ENCODE measurements at places on chromosomes 13 and 19.
A peak's percentile ranks its signal among the peaks of the same experiment; 100 is the strongest.

GRCh38 chr13:111855786-111856185 is 211.2 kb upstream of the SOX1 start:
- no peak for DNase-seq

- peak; percentile 40 for DNase-seq
These were observed 14.0 kb downstream of the SCGB2B2 start for GRCh38 chr19:34662919-34663318.

DNA sequence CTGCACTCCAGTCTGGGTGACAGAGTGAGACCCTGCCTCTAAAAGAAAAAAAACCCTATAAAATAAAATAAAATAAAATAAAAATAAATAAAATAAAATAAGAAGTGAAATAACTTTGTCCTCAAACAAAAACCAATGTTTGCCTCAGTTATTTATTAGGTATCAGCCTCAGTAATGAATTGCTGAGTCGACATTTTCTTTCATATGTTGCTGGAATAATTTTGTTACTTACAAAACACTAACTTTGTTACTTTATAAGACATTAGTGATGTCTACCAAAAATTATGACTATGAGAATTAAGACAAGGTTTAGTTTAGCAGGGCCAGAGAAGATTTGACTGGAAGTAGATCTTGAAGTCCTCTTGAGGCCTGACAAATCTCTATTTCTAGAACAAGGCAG is 2074.5 kb upstream of the PCDH20 start:
- no peak for DNase-seq

DNA sequence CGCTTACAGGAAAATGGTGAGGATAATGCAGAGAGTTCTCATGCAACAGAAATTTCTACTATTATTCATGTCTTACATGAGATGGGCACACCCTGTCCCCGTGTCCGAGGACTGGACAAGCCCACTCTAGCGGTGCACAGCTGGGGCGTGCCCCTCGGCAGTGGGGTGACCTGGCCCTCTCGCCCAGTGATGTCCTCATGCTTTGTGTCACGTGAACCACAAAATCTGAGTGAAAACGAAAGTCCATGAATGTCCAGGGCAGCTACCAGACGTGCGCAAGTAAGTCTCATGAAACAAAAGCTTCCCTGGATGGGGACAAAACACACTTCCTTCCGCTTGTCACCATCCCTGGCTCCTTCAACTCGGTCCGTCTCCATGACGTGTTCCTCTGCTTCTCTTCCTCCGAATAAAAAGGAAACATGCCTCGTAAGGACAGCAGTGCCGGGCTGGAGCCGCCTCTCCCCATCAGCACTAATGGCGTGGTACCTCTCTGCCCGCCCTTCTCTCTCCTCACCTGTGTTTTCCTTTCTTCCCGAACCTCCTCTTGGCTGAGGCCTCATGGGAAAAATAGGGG is 45.6 kb downstream of the ANKRD10 start:
- no peak for DNase-seq

DNA sequence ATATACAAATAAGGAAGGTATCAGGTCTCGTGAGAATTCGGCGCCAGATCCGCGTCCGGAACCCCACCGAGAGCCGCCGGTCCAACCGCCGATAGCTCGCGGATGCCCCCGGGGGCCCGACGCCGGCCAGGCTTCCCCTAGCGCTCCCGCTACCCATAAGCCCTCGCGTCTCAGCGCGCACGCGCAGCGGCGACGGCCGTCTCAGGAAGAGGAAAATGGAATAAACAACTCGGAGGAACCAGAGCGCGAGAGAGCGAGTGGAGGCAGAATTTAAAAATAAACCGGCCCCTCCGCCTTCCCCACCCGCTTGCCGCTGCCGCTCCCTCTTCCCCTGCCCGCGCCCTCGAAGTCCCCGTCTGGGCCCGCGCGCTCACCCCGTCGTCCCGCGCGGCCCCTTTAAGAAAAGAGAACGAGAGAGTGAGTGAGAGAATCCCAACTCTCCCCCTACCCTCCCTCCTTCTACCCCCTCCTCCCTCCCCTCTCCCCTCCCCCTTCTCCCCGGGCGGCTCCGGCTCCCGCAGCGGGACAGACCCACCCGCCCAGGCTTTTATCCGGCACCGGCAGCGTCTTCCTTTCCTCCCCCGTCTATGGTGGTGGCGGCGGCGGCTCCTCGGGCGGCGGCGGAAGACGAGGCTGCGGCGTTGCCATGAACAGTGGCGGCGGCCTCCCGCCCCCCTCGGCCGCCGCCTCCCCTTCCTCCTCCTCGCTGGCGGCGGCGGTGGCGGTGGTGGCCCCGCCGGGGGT is at the start of gene PAN3:
Gene PAN3 (plus strand): TSS at position 534 of the 744 bp plus-strand sequence. CDS start 113 bp downstream, at position 647.
- DNase-seq, result peak; percentile 91

- DNase-seq, result peak; percentile 84
These were observed 1.4 kb upstream of the ZMYM5 start for GRCh38 chr13:19864746-19865309.

DNA sequence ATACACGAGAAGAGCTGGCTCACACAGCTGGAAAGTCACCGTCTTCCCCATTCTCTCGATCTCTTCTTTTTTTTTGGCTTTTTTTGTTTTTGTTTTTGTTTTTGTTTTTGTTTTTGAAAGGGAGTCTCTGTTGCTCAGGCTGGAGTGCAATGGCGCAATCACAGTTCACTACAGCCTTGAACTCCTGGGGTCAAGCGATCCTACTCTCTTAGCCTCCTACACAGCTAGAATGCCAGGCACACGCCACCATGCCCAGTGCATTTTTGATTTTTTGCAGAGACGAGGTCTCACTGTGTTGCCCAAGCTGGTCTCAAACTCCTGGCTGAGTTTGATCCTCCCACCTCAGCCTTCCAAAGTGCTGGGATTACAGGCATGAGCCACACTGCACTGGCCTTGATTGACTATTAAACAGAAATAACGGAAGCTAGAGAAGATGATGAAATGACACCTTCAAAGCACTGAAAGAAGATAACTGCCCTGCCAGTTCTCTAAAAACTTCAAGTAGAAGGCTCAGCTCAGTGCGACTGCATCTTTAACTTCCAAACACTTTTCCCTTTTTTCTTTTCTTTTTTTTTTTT is 4.0 kb downstream of the FXYD3 start:
- DNase-seq, result no peak

- DNase-seq, result no peak
These were observed 2.3 kb upstream of the EFNA2 start for GRCh38 chr19:1283207-1283916.

- DNase-seq, result no peak
These were observed 58.1 kb upstream of the TPM4 start for GRCh38 chr19:16018106-16018755.

- DNase-seq, result no peak
These were observed 22.1 kb downstream of the VASP start for GRCh38 chr19:45529420-45529785.

GRCh38 chr19:45407091-45407375 is 589 bp downstream of the POLR1G start:
- no peak for DNase-seq

DNA sequence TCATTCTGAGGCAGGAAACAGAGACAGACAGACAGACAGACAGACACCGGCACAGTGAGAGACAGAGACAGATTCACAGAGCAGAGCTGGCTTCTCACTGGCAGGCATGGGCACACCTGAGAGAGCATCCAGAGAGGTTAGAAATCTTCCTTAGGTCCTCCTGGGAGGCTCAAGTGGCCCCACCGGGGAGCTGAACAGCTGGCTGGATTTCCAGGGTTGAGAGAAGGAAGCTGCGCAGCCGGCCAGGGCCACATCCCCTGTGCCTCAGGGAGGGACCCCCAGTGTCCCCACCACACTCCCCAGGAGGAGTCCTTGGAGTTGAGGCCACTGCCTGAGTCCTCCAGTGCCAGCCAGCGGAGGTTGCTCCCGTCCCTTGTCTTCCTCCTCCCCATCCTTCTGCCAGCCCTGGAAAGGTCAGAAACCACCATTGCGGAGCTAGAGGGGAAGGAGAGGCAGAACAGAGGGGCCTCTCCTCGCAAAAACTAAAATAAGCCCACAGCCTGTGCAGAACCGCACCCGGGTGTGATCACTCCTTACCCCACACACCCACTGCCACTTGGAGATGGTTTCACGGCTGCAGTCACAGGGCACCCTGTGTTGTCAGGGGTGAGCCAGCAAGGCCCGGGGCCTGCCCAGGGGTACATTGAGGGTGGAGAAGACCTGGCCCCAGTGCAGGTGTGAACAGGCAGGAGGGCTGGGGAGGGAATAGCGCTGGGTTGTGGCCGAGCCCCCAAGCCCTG is 4.2 kb downstream of the FFAR3 start:
- no peak for DNase-seq

- DNase-seq, result no peak
These were observed 292.2 kb upstream of the SLC10A2 start for GRCh38 chr13:103358255-103358932.

- no peak for DNase-seq
These were observed 297.0 kb downstream of the RBM26 start for GRCh38 chr13:79108914-79109643.

GRCh38 chr19:38245826-38246498 is 10.2 kb downstream of the PPP1R14A start:
- no peak for DNase-seq

GRCh38 chr13:70816853-70817252 is 708.6 kb upstream of the KLHL1 start:
- no peak for DNase-seq

DNA sequence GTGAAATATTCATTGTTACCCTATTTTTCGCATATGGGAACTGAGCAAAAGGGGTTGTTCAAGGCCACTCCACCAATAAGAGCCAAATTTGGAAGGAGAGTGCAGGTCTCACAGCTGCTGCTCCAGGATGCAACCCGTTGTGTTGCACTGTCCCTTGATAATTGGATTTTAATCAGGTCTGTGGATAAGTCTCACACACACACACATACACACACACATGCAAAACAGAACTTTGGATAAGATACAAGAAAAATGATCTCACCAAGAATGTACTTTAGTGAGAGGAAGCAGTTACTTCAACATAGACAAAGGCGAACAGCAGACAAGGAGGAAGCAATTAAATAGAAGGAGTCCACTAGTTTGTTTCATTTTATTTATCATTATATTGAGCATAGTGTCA is 127.3 kb upstream of the EDNRB start:
- DNase-seq, result no peak

DNA sequence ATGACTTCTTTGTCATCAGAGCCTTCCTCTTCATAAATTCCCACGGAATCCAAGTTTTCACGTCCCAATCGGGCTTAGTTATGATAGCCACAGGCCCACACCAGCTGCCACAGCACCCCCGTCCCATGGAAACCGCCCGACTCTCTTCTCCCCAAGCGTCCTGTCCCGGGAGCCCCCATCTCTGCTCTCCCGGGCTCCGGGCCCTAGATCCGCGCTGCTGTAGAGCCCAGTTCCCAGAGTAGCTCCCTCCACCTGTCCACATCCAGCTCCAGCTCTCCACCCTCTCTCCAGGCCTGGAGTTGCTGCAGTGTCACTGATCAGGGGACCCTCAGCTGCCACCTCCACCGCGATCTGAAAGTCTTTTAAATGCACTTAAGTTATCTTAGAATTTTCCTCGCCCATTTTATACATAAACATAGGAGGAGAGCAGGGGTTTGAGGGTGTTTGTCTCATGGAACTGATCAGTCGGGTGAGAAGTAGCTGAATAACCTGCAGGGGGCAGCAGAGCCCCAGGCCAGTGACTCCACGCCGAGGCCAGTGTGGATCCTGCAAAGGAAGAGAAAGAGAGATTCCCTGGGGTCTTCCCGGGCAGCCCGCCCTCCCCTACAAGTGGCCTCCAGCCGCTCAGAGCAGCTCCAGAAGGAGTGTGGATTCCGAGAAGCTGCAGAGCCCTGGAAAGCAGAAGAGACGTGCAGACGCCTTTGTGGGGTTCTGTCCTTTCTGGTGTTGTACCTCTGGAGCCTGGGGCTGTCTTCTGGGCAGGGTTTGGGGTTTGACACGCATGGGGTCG is 1.1 kb upstream of the ZNF763 start:
- peak; percentile 59 for DNase-seq

DNA sequence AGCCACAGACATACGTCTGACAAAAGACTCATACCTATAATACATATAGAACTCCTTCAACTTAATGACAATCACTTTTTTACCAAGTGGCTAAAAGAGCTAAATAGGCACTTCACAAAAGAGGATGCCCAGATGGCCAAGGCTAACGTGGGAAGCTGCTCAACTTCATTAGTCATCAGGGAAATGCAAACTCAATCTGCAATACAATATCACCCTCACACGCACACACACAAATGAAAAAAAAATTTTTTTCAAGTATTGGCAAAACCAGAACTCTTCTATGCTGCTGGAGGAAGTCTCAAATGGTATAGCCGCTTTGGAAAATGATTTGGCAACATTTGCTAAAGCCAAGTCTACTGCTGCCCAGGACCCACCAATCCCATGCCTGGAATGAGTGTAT is 14.6 kb upstream of the DNMT1 start:
- no peak for DNase-seq

DNA sequence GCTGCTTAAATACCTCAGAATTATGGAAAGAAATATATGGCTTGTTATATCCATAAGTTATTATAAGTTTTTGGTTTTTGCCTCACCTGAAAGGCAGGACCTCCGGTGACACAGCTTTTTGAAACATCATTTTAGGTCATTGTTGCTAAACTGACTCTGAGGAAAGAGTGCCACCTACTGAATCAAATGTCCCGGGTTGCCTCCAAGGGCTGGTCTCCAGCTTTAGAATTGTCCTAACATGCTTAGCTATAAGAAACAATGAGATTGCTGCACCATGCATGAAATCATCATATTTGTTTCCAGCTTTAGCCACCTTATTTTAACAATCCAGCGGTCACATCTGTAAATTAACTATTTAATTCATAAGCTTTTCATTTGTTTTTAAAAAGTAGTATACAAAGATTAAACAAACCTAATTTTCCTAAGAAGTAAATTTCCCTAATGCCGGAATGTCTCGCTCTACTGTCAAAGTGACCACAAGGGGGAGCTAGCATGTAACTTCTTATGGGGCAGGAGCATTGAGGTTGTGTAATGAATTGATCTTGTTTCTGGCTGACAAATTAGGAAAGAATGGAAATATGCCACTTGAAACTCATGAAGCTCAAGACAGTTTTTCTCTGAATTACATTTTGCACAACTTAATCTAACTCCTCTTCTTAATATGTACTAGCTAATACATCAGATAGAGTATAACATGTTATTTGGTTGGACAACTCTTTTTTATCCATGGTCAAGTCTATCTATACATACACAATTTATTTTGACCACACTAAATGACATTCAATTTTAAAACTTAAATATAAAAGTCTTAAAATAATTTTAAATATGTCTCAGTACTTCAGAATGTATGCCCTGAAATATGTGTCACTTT is 6.7 kb upstream of the PCDH17 start:
- peak; percentile 38 for DNase-seq

GRCh38 chr19:10295847-10296591 is 6.3 kb downstream of the ICAM5 start:
- no peak for DNase-seq

DNA sequence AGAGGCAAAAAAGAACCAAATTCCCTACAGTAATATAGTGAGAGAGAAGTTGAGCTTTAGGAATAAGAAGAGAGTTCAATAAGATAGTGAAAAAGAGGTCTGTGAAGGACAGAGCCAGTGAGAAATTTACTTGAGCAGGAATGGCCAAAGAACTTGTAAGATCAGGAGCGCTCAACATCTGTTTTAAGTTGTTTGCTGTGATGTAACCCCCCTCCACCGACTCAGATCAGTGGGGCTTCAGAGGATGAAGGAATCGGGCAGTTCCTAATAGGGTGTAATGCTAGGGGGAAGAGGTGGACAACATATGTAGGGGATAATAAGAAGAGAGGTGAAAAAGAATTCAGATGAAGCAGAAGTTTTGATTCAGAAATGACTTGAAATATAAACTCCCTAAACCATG is 85.3 kb upstream of the FNDC3A start:
- DNase-seq, result no peak

All from activated CD4-positive, alpha-beta T cell treated with anti-CD3 and anti-CD28 coated beads, Interleukin-2, amount 50 U/mL, for 16 hours (primary cell).